ENCODE measurements at places on chromosomes 2 and 18. TPM values are rescaled to one million over a fixed set of nuclear protein-coding genes. Genes with fewer than 3 reads are reported as not detected.

TYMS gene
- 84.1 TPM for total RNA-seq

DNA sequence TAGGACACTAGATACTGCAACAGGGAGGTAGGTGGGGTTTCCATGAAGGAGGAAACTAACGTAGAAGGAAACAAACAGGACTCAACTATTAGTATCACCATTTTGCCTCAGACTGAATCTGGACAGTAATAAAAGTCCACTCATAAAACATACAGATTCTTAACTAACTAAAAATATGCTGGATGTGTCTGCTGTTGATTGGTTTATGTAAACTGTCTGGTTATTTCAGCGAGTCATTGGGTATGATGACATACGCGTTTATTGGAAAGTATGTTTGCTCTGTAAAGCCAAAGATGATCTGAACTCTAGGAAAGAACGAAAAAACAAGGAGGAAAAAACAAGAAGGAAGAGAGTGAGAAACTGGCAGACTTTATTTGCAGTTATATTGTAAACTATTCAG is 1816.1 kb upstream of the LRRTM1 start:
- H3K4me3 ChIP-seq = no peak overlapping the region
- H3K27me3 ChIP-seq = no peaks in the 10 kb centered on the region
- no peak for DNase-seq

DNA sequence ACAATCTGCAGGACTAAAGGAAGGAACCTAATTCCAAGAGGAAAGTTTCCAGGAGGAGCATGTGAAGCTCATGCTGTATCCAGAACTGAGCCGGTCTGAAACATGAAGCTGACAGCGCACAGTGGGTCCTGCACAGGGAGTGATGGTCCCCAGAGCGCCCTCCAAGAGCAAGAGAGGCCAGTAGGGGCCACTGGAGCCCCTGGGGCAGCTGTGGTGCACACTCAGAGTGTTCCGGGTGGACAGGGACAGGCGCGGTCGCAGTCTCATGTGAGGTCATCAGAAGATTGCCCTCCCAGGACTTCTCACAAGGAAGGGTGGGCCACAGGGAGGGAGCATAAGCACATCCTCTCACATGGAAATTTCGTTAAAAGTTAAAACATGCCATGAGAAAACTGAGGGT is 355.9 kb downstream of the EIPR1 start:
- no peaks in the 10 kb centered on the region for H3K27me3 ChIP-seq
- DNase-seq = no peak
- no peak overlapping the region for H3K4me3 ChIP-seq
- no peaks in the 10 kb centered on the region for H3K4me1 ChIP-seq
- no peaks in the 10 kb centered on the region for H3K36me3 ChIP-seq

LYPD1 gene
- 34.3 TPM for total RNA-seq

DNA sequence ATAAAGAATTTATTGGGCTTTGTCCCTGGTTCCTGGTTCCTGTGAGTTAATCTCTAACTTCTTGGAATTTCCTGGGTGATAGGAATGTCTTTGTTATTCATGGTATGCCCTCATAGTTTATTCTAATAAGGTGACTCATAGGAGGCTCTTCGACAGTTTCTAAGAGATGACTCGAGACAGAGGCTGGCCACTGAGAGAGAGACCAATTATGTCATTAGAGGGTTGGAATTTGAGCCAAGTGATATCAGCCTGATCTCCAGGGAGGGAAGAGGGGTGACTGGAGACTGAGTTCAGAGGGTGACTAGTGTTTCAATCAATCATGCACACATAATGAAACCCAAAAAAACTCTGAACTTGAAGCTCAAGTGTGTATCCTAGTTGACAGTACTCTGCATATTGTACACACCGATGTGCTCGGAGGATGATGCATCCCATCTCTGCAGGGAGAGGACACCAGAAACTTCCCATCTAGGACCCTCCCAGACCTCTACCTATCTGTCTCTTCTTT is 185.7 kb downstream of the MTCL1 start:
- DNase-seq = peak; percentile 75
- H3K27ac ChIP-seq = peak overlapping the region; percentile 92
- H3K27me3 ChIP-seq = no peaks in the 10 kb centered on the region
- H3K4me3 ChIP-seq = peak overlapping the region; percentile 48

- no peak for DNase-seq
- H3K36me3 ChIP-seq = no peaks in the 10 kb centered on the region
- peaks cover 54% of the 10 kb centered on the region for H3K27me3 ChIP-seq
These were observed 118.2 kb downstream of the PAX3 start for GRCh38 chr2:222180619-222181018.

GRCh38 chr2:201432621-201433393 is 18.5 kb downstream of the TRAK2 start:
- peaks cover 22% of the 10 kb centered on the region for H3K4me1 ChIP-seq
- DNase-seq = no peak
- no peaks in the 10 kb centered on the region for H3K27me3 ChIP-seq
- H3K27ac ChIP-seq = no peak overlapping the region

QPCT gene
- 7.4 TPM for total RNA-seq

GRCh38 chr2:231168460-231169139 is 29.8 kb upstream of the ARMC9 start:
- no peaks in the 10 kb centered on the region for H3K4me1 ChIP-seq
- no peaks in the 10 kb centered on the region for H3K27me3 ChIP-seq
- no peak overlapping the region for H3K4me3 ChIP-seq
- H3K36me3 ChIP-seq = peaks cover 57% of the 10 kb centered on the region
- no peak overlapping the region for H3K27ac ChIP-seq

- peak overlapping the region; percentile 83 for H3K27ac ChIP-seq
- H3K4me1 ChIP-seq = peaks cover 49% of the 10 kb centered on the region
- no peaks in the 10 kb centered on the region for H3K27me3 ChIP-seq
- H3K4me3 ChIP-seq = peak overlapping the region; percentile 5
These were observed 117.2 kb downstream of the GATA6 start for GRCh38 chr18:22286585-22286984.

DNA sequence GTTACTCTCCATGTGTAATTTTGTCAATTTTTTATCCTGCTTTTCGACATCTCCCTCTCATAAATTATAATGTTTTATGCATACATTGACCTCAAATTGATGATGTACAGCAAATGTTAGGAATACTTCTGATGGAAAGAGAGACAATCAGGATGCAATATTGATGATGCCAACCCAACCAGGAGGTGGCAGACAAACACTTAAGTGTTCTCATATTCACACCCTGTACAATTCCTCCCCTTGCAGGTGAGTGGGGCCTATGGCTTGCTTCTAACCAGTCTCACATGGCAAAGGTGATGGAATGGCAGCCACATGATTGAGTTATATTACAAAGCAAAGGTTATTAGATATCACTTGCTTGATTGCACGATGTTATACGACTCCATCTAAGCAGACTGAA is 594.3 kb upstream of the REG3G start:
- H3K4me3 ChIP-seq = no peak overlapping the region
- H3K27ac ChIP-seq = no peak overlapping the region
- DNase-seq = no peak
- H3K27me3 ChIP-seq = no peaks in the 10 kb centered on the region

DNA sequence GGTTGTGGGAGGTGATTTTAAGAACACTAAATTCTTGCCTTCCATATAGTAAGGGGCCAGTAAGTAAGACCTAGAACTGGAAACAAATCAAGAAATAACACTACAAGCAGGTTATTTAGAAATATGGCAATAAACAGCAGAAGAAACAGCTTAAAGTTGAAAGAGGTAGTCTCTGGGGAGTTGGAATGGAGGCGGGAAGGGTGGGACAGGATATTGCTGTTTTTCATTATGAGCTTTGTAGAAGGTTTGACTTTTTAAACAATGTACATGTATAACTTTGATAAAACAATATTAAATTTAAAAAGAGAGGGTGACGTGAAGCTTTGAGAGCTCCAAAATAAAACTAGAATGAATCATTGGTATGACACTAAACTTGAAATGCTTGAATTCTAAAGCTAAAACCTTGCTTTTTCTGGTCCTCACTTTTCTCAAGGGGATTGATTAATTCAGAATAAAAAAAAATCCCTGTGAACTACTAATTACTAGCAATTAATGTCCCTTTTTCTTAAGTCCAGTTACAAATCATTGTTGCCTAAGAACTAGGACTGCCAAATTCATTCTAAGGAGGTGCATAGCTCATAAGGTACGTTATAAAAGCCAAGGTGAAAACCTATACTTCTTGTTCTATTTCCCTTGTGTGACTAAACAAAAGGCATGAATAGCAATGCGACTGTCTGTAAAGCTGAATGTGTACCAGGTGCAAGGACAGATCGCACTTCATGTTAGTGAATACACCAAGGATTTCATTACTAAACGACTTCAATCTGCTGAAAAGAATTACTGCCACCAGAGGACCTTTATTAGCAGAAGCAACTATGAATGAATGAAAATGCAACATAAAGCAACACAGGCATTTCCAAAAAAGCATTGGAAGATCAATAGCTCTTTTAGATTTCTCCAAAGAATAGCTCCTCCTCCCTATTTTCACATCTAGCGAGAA is 177.5 kb downstream of the RBM43 start:
- no peak overlapping the region for H3K4me3 ChIP-seq
- no peaks in the 10 kb centered on the region for H3K4me1 ChIP-seq
- no peak overlapping the region for H3K27ac ChIP-seq

GRCh38 chr2:146370826-146371225 is 1474.0 kb upstream of the ACVR2A start:
- no peak for DNase-seq
- no peak overlapping the region for H3K4me3 ChIP-seq
- no peak overlapping the region for H3K27ac ChIP-seq
- no peaks in the 10 kb centered on the region for H3K27me3 ChIP-seq
- no peaks in the 10 kb centered on the region for H3K36me3 ChIP-seq
- H3K4me1 ChIP-seq = no peaks in the 10 kb centered on the region

DNA sequence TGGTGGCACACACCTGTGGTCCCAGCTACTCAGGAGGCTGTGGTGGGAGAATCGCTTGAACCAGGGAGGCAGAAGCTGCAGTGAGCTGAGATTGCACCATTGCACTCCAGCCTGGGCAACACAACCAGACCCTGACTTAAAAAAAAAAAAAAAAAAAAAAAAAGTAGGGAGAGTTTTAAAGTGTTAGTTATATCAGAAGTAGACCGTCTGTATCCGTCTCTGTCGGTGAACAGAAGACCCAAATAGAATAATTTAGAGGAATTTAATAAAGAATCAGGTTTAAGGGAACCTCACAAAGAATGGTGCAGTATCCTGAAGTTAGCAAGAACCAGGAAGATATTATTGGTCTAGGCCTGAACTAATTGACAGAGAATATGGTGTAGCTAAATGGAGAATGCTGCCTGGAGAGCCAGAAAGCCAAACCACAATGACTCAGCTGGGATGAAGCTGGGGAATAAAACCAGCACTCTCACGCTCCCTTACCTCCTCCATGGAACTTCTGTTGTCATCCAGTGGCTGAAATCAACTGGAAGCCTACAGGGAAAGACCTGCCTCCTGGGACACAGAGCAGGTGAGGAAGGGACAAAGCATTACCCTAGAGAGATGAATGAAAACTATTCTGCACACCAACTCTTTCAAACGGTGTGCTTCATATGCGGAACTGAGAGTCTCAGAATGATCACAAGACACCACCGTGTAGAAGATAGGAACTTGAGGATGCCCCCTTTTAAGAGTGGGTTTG is 39.1 kb upstream of the PLEKHM3 start:
- no peaks in the 10 kb centered on the region for H3K36me3 ChIP-seq
- no peak overlapping the region for H3K27ac ChIP-seq
- DNase-seq = no peak
- no peak overlapping the region for H3K4me3 ChIP-seq

GRCh38 chr18:4035521-4035920 is 419.6 kb downstream of the DLGAP1 start:
- peaks cover 22% of the 10 kb centered on the region for H3K4me1 ChIP-seq
- DNase-seq = no peak
- no peaks in the 10 kb centered on the region for H3K27me3 ChIP-seq
- H3K4me3 ChIP-seq = no peak overlapping the region
- H3K27ac ChIP-seq = no peak overlapping the region

- H3K36me3 ChIP-seq = no peaks in the 10 kb centered on the region
- no peak overlapping the region for H3K4me3 ChIP-seq
- H3K27ac ChIP-seq = no peak overlapping the region
- no peak for DNase-seq
These were observed 21.6 kb downstream of the DSG4 start for GRCh38 chr18:31398191-31398590.

- DNase-seq = no peak
- no peak overlapping the region for H3K27ac ChIP-seq
- H3K27me3 ChIP-seq = no peaks in the 10 kb centered on the region
These were observed 71.3 kb downstream of the CCDC93 start for GRCh38 chr2:117942551-117942950.

DNA sequence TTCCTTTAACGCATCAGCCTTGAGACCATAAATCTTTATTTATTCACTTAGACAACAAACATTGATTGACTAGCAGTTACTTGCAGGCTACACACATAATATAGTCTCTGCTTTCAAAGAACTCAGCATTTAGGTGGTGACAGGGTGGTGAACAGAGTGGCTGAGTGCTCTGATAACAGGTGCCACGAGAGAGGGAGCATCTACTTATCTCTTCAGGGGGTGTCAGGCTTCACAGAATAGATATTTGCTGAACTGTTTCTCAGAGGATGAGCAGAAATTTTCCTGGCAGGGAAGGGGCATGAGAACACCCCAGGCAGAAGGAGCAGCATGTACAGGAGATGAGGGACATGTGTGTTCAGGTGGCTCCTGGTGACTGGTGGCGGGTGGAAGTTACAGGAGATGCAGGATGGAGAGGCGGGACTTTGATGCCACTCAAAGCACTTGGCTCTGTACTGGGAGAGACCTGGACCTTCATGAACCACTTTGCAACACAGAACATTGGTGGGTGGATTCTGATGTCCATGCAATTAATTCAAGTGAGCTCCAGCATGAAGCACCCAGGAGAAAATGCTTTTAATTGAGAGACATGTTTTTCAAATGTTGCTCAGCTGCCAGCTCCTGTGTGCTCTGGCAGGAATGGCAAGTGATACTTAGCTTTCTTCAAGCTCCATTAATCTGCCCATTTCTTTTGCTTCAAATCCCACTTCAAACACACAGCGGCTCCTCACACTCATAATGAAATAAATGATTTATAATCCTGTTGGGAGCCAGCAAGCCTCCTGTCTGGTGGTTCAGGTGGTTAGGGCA is 248.9 kb downstream of the MYCN start:
- H3K36me3 ChIP-seq = no peaks in the 10 kb centered on the region
- H3K4me1 ChIP-seq = no peaks in the 10 kb centered on the region
- H3K27me3 ChIP-seq = no peaks in the 10 kb centered on the region
- DNase-seq = no peak
- no peak overlapping the region for H3K4me3 ChIP-seq

GRCh38 chr2:111632661-111633060 is 251.3 kb downstream of the ANAPC1 start:
- H3K4me1 ChIP-seq = no peaks in the 10 kb centered on the region
- H3K27me3 ChIP-seq = no peaks in the 10 kb centered on the region
- no peak overlapping the region for H3K27ac ChIP-seq
- no peak overlapping the region for H3K4me3 ChIP-seq
- no peaks in the 10 kb centered on the region for H3K36me3 ChIP-seq
- no peak for DNase-seq

DNA sequence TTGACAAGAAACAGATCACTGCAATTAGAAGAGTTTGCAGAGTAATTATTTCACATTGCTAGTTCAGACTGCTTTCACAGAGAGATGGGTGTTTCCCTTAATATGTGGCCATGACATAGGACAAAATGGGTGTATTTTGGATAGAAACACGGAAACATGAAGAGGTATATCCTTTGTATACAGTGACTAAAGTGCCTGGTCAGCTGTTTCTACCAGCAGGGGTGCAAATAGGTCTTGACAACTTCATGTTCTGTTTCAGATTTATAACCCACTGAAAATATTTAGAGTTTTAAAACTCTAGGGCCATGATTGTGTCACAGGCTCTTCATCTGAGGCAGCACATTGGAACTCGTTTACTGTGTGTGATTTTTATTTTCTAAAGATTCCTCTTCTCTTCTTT is 357.1 kb upstream of the TNP1 start:
- no peak for DNase-seq
- peaks cover 5% of the 10 kb centered on the region for H3K36me3 ChIP-seq
- no peaks in the 10 kb centered on the region for H3K27me3 ChIP-seq
- H3K4me3 ChIP-seq = no peak overlapping the region
- no peak overlapping the region for H3K27ac ChIP-seq
